ENCODE measurements at places on chromosomes 12 and 14.

GRCh38 chr12:124389138-124389724 is 94.3 kb downstream of the RFLNA start:
- DNase-seq: peak; percentile 80

DNA sequence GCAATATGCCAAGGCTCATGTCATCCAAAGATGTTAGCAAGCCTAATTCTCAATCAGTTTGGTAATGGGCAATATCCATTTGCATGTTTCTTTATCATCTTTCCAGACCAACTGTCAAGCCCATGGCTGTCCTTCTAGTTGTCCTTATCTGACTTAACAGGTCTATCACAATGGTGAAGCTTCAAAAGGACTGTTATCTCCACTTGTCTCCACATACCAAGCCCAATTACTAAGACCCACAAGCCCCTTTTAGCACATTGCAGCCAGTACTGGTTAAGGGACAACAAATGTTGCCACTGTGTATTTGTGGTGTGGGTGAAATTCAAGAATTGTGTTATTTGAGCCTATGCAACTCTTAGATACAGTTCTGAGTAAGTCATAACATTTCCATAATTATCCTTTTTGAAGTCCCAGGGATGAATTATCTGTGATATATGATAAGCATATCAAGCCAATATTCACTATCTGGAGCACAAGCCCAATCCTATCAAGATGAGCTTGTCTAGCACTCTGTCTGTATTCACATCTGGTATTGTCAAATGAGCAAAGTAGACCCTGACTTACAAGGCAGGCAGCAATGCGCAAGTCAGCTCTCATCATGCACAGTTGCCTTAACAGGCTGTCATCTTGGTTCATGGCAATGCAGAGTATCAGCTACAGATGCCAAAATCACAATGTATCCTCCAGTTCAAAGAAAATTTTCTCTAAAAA is 19.3 kb upstream of the ST8SIA1 start:
- DNase-seq: no peak

DNA sequence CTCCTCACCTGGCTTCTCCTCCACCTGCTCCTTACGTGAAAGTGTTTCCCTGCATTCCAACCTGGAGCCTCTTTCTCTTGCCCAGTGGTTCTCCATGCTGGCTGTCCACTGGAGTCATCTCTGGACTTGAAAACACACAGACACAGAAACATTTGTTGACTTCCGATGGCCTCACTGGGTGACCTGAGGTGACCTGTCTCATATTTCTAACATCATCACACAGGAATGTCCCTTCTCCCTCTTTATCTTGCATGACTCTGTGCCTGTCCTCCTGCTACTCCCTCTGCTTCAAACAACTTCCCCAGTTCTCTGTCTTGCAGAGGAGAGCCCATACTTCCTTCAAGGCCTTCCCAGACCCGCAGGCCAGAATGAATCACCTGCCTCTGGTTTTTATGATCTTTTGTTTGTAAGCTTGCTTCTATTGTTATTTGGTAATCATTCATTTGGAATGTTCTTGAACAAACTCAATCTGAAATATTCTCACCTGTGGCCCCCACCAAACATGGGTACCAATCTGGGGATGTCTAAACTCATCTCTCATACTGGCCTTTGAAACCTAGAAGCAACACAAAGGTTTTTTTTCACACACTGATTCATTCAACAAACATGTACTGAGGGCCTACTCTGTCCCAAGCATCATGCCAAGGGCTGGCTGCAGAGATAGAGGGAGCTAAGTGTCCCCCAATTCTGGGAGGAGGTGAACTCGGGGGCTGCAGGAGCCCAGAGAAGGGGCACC is 9.7 kb upstream of the RIN3 start:
- DNase-seq: peak; percentile 58

- no peak for DNase-seq
These were observed 524.5 kb downstream of the GALC start for GRCh38 chr14:87468531-87468930.

- DNase-seq: no peak
These were observed 126.6 kb downstream of the KSR2 start for GRCh38 chr12:117842220-117842619.

- peak; percentile 61 for DNase-seq
These were observed 10.0 kb upstream of the DDX47 start for GRCh38 chr12:12803186-12803585.

DNA sequence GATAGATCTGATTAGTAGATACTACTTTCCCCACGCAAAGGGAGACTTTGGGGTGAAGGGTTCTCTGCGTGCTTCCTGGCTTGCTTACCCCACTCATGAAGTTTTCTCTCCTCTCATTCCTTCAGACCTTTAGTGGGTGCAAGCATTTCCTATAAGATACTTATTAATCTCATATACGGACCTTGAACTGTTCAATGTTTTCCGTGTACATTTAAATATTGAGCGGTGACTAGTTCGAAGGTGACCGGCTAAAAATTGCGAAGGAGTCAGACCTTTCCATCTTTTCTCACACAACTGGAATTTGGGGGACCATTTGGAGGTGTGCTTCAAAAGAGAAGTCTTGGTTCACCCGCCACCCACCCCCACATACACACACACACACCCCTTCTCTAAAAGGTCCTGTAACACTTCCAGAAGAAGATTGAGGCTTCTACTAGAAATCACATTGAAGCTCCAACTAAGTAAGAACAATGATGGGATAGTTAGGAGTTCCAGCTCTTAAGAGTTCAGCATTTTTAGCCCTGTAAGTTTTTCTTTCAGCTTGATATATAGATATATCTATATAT is 6.1 kb upstream of the FOXG1 start:
- DNase-seq: no peak

DNA sequence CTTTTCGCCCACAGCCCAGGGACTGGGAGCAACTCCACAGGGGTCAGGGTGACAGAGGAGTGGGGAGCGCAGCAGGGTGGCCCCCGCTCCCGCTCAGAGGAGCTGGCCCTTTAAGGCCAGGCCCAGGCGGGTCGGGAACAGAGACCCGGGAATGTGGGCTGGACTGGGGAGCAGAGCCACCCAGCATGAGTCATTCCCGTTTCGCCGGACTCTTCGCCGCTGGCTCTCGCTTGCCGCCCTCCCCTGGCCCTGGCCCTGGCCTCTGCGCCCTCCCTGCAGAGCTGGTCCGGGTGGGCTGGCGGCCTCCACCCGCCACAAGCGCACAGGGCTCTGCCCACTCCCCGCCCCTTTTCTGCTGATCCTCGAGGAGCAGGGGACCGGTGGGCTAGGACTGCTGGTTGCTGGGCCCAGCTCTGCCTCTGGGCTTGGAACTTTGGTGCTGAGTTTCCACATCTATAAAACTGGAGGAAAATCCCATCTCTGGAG is 92.8 kb downstream of the NINJ2 start:
- DNase-seq: peak; percentile 82

DNA sequence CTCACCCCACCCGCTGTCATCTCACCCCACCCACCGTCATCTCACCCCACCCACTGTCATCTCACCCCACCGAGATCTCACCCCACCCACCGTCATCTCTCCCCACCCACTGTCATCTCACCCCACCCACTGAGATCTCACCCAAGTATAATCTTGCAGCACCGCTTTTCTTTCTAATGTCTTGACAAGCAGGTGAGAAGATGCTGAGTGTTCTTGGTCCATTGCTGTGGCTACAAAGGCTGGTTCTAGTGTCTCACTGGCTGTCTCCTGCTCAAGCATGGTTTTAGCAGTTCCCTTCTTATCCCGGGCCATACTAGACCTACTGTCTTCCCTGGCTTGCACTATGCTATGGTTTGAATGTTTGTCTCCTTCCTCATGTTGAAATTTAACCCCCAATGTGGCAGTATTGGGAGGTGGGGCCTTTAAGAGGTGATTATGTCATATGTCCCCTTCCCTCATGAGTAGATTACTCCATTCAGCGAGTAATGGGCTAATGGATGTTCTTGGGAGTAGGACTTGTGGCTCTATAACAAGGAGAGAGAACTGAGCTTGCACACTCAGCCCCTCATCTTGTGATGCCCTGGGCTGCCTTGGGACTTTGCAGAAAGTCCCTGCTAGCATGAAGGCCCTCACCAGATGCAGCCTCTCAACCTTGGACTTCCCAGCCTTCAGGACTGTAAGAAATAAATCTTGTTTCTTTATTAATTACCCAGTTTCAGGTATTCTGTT is 47.7 kb upstream of the PPP2R5C start:
- no peak for DNase-seq

GRCh38 chr12:131944601-131945251 is 5.0 kb upstream of the EP400 start:
- no peak for DNase-seq

- DNase-seq: no peak
These were observed 21.1 kb downstream of the FKBP3 start for GRCh38 chr14:45112896-45113781.

DNA sequence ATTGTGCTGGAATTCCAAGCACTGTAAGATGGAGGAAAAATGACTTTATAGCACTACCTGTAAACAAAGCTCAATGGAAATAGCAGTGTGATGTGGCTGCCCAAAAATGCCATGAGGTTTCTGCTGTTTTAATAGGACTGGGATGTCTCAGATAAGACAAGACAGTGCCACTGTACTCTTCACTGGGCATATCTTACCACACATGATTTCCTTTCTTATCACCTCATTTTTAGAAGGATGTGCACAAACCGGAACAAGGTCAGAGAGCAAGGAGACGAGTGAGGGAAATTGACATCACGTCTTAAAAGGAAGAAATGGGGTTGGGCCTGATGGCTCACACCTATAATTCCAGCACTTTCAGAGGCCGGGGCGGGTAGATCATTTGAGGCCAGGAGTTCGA is 38.4 kb upstream of the FGD4 start:
- DNase-seq: no peak

- peak; percentile 64 for DNase-seq
These were observed 68.5 kb upstream of the LGR5 start for GRCh38 chr12:71371122-71371521.

- DNase-seq: no peak
These were observed 28.8 kb downstream of the KIF21A start for GRCh38 chr12:39413836-39414771.

- no peak for DNase-seq
These were observed 404.4 kb upstream of the RGS6 start for GRCh38 chr14:71527838-71528237.
